ENCODE measurements at places on chromosomes 11 and 22.

- no peak for DNase-seq
Measured at GRCh38 chr11:46456269-46457001, 64.9 kb upstream of the CHRM4 start.

- no peak for DNase-seq
Measured at GRCh38 chr11:6229911-6230310, 4.5 kb downstream of the FHIP1B start.

DNA sequence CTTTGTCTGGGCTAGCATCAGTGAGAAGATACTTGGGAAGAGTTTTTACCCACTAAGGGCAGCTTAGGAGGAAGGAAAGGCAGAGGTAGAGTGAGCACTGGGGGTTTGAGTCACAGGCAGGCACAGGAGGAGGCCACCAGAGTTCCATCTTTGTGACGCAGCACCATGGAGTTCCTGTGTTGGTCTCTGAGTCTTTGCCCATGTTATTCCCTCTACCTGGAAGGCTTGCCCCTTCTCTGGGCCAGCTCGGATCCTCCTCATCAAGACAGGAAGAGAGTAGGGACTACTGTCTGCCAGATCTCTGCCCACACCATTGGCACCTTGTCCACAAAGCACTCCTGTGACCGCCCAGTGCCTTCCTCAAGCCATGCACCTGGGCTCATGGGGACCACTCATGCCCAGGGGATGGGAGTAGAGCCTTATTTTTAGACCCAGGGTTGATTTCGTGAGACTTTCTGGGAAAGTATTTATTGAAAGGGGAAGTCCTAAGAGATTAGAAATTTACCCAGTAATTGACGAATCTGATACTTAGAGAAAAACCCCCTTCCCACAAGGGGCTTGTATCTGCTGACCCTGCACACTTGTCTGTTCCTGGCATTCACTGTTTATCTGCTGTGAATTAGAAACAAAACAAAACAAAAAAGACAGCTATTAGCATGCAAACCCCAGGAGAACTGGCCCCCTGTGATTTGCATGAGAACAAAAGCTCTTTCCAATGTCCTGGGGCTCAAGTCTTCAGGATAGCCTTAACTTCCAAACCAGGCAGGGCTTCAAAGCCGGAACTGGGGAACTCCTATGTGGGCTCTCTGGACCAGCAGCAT is 35.9 kb upstream of the MYEOV start:
- DNase-seq = no peak

- DNase-seq = peak; percentile 64
Measured at GRCh38 chr11:6604081-6604626, 580 bp downstream of the ILK start.

GRCh38 chr11:64771861-64772260 is 6.5 kb downstream of the SF1 start:
- DNase-seq = no peak

GRCh38 chr11:351411-351810 is 17.9 kb upstream of the B4GALNT4 start:
- DNase-seq = no peak
